Panc1 (cell line): ENCODE measurements at places on chromosomes 7 and 10.

DNA sequence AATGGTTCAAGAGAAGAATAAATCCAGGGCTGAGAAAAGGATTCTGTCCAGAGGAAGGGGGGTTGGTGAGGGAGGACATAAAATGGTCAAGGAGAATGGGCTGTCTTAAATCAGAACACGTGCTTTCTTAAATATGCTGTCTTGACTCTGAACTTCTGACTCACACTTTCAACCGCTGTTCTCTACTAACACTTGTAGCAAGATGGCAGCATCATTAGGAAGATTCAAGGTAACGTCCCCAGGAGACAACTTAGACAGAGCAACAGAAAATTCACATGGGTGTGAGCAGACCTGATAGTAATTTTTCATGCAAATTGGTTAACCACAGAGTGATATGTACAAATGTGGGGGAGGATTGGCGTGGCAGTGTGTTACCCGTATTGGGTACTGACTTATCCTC is 126.8 kb upstream of the GALNT17 start:
- H3K27ac ChIP-seq = no peak overlapping the region
- H3K36me3 ChIP-seq = no peaks in the 10 kb centered on the region
- no peaks in the 10 kb centered on the region for H3K4me1 ChIP-seq
- DNase-seq = no peak

- no peak overlapping the region for H3K4me3 ChIP-seq
- no peak overlapping the region for H3K27ac ChIP-seq
- no peaks in the 10 kb centered on the region; the same call in 1 of the 2 replicates for H3K4me1 ChIP-seq
- no peak for DNase-seq
These were observed 35.8 kb downstream of the TCERG1L start for GRCh38 chr10:131275691-131276090.

DNA sequence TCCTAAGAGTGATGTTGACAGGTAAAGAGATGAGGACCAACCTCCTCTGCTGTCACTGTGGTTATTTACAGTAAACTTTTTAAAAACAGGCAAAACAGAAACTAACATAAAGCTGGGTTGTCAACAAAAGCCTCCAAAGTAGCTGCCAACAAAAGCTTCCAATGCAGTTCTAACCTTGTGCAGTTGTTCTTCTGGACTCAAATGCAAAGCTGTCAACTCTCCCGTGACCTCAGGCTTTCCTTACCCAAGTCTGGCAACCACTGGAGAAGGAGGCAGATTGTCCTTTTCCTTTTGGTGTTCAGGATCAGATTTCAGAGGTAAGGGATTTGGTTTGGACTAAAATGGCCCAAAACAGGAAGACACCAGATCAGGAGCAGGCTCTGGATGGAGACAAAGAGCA is 63.1 kb downstream of the DLG5 start:
- DNase-seq = no peak
- H3K4me1 ChIP-seq = peaks cover 2% of the 10 kb centered on the region; the same call in 1 of the 2 replicates
- no peak overlapping the region for H3K4me3 ChIP-seq
- H3K27ac ChIP-seq = no peak overlapping the region
- H3K36me3 ChIP-seq = no peaks in the 10 kb centered on the region; the same call in 1 of the 2 replicates

GRCh38 chr7:55569797-55570196 is 2.5 kb downstream of the VOPP1 start:
- DNase-seq = no peak
- H3K4me1 ChIP-seq = peaks cover 50% of the 10 kb centered on the region
- H3K27me3 ChIP-seq = no peaks in the 10 kb centered on the region
- peak overlapping the region; percentile 68 for H3K27ac ChIP-seq

DNA sequence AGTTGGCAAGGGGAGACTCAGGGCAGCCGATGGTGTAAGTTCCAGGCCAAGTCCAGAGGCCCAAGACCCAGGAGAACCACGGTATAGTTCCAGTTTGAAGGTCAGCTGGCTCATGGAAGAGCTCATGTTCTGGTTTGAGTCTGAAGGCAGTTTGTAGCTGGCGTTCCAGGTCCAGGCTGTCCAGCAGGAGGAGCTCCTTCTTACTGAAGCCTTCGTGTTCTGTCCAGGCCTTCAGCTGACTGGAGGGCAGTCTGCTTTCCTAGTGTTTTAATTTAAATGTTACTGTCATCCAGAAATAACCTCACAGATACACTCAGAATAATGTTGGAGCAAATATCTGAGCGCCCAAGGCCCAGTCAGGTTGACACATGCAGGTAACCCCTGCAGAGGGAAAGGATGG is 4.2 kb downstream of the SUN1 start:
- H3K4me1 ChIP-seq = peaks cover 16% of the 10 kb centered on the region
- H3K4me3 ChIP-seq = no peak overlapping the region
- no peaks in the 10 kb centered on the region for H3K27me3 ChIP-seq
- no peak for DNase-seq
- no peak overlapping the region for H3K27ac ChIP-seq
- H3K36me3 ChIP-seq = no peaks in the 10 kb centered on the region; the same call in 1 of the 2 replicates

GRCh38 chr7:31864646-31865045 is 177.6 kb downstream of the PPP1R17 start:
- H3K4me3 ChIP-seq = no peak overlapping the region
- no peak overlapping the region for H3K27ac ChIP-seq
- no peaks in the 10 kb centered on the region for H3K36me3 ChIP-seq
- H3K27me3 ChIP-seq = no peaks in the 10 kb centered on the region
- H3K4me1 ChIP-seq = no peaks in the 10 kb centered on the region

DNA sequence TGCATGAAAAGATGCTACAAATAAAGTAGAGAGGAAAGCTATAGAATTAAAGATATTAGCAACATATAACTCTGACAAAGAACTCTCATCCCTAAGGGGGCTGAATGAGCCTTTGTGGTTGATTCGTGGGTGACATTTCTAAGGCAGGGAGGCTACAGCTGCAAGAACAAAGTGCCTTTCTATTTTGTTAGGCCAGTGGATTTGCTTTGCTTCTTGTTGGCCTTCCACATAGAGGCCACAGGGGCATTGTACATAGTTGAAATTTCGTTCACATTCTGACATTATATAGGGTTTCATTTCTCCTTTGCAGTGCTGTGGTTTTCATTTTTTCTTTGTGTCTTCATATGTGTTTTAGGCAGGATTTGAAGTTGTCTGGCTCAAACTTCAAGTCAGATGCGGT is 819.2 kb upstream of the C7orf33 start:
- no peak for DNase-seq
- H3K27me3 ChIP-seq = no peaks in the 10 kb centered on the region
- no peaks in the 10 kb centered on the region; the same call in 1 of the 2 replicates for H3K36me3 ChIP-seq
- H3K4me1 ChIP-seq = no peaks in the 10 kb centered on the region
- H3K27ac ChIP-seq = no peak overlapping the region

DNA sequence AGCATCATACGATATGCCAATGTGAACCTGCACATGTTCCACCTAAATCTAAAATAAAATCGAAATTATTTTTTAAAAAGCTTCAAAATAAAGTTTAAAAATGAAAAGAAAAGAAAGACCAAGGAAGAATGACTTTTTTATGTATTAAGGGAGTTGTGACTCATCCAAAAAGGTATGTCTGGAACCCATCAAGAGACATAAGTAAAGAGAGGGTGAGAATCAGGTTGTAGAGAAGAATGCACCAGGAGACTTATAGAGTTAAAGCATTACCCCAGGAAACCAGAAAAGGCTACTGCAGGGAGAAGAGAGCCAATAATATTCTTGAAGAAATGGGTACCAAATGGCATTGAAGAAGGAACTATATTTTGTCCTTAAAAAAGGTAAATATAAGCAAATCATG is 69.8 kb downstream of the CTTNBP2 start:
- DNase-seq = no peak
- no peak overlapping the region for H3K4me3 ChIP-seq
- no peak overlapping the region for H3K27ac ChIP-seq
- H3K27me3 ChIP-seq = no peaks in the 10 kb centered on the region
- no peaks in the 10 kb centered on the region for H3K36me3 ChIP-seq

GRCh38 chr7:47477191-47478016 is 104.5 kb downstream of the TNS3 start:
- H3K27me3 ChIP-seq = no peaks in the 10 kb centered on the region
- no peak for DNase-seq
- peak overlapping the region; percentile 80 for H3K27ac ChIP-seq
- H3K4me3 ChIP-seq = no peak overlapping the region
- H3K4me1 ChIP-seq = peaks cover 89% of the 10 kb centered on the region

DNA sequence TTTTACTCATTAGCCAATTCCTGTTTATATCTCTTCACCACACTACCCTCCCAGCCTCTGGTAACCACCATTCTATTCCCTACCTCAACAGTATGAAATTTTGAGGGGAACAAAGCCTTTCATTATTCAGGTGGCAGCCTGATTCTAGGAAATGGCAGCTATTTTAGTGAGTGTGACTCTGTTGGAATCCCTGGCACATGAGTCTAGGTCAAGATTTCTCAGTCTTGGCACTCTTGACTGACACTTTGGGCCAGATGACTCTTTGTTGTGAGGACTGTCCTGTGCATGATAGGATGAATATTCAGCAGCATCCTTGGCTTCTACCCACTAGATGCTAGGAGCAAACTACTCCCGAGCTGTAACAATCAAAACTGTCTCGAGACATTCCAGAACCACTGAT is 322.8 kb upstream of the PHYHIPL start:
- H3K4me1 ChIP-seq = peaks cover 9% of the 10 kb centered on the region
- H3K27ac ChIP-seq = no peak overlapping the region
- H3K4me3 ChIP-seq = no peak overlapping the region

GRCh38 chr10:50614444-50615137 is 9.2 kb downstream of the SGMS1 start:
- DNase-seq = no peak
- H3K4me3 ChIP-seq = no peak overlapping the region
- H3K27me3 ChIP-seq = no peaks in the 10 kb centered on the region
- no peak overlapping the region for H3K27ac ChIP-seq

GRCh38 chr10:20128811-20129210 is 312.6 kb downstream of the PLXDC2 start:
- H3K36me3 ChIP-seq = no peaks in the 10 kb centered on the region
- no peak overlapping the region for H3K27ac ChIP-seq
- no peaks in the 10 kb centered on the region for H3K4me1 ChIP-seq
- no peak overlapping the region for H3K4me3 ChIP-seq
- H3K27me3 ChIP-seq = no peaks in the 10 kb centered on the region
- no peak for DNase-seq

- DNase-seq = no peak
- no peaks in the 10 kb centered on the region for H3K4me1 ChIP-seq
- no peak overlapping the region for H3K4me3 ChIP-seq
- no peak overlapping the region for H3K27ac ChIP-seq
- H3K36me3 ChIP-seq = no peaks in the 10 kb centered on the region
- H3K27me3 ChIP-seq = no peaks in the 10 kb centered on the region
These were observed 91.2 kb upstream of the CCZ1B start for GRCh38 chr7:6917258-6917657.

- peak overlapping the region; percentile 100 for H3K27ac ChIP-seq
- no peaks in the 10 kb centered on the region for H3K27me3 ChIP-seq
- H3K4me3 ChIP-seq = no peak overlapping the region
These were observed 68.0 kb upstream of the KLF6 start for GRCh38 chr10:3853016-3853415.

GRCh38 chr7:68730964-68731363 is 867.3 kb upstream of the AUTS2 start:
- DNase-seq = no peak
- H3K4me1 ChIP-seq = no peaks in the 10 kb centered on the region
- no peaks in the 10 kb centered on the region for H3K36me3 ChIP-seq
- H3K27ac ChIP-seq = no peak overlapping the region
- no peaks in the 10 kb centered on the region for H3K27me3 ChIP-seq

DNA sequence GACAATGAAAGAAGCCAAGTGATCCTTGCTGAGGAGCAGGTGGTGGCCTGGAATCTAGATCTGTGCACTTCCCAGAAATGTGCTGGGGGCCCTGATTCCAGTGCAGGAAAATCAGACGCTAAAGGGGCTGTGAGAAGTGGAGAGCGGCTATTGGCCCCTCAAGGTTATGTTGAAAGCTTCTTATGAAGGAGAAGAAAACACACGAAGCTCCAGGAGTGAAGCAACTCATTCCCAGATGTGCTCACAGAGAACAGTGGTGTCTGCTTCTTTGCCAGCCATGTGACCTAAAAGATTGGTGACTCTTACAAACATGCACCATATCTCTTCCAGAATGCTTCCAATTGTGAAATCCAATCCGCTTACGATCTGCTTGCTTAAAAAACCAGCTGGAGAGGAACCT is 679.3 kb upstream of the IGFBP3 start:
- H3K4me3 ChIP-seq = no peak overlapping the region
- no peak overlapping the region for H3K27ac ChIP-seq
- H3K36me3 ChIP-seq = no peaks in the 10 kb centered on the region
- H3K4me1 ChIP-seq = no peaks in the 10 kb centered on the region
- H3K27me3 ChIP-seq = no peaks in the 10 kb centered on the region

GRCh38 chr10:132363921-132364593 is 32.1 kb downstream of the LRRC27 start:
- H3K36me3 ChIP-seq = no peaks in the 10 kb centered on the region
- H3K27ac ChIP-seq = no peak overlapping the region
- H3K4me3 ChIP-seq = no peak overlapping the region
- DNase-seq = no peak
